Hematopoietic multipotent progenitor cell treated with erythropoietin and hydrocortisone succinate and interleukin-3 and kit ligand, for 6 days (in vitro differentiated cells): ENCODE measurements at places on chromosomes 16 and 17.

GRCh38 chr17:31293581-31293980 lies 3.5 kb downstream of the OMG start:
- DNase-seq = no peak

- no peak for DNase-seq
Observed at GRCh38 chr16:27717726-27718125, 167.8 kb downstream of the KATNIP start.

- no peak for DNase-seq
Observed at GRCh38 chr17:28255616-28256015, 63.4 kb upstream of the TMEM97 start.

DNA sequence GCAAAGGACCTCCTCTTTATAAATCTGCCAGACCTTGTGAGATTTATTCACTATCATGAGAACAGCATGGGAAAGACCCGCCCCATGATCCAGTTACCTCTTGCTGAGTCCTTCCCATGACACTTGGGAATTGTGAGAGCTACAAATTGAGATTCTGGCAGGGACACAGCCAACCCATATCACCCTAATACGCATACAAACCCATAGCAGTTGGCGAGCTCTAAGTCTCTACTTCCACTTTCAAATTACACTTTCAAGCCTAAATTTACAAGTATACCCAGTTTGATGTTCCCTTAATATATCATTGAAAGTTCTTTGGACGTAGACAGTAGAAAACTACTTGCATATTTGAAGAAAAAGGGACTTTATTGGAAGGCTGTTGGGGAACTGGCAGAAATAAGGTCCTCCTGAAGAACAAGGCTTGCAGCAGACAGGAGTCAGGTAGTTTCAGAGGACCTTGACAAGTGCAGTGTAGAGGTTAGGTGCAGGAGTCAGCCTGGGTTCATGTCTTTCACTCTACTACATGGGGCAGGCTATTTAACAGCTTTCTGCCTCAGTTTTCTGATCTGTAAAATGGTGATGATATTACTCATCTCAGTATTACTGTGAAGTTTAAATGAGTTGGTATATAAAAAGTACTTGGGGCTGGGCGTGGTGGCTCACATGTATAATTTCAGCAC lies 107.9 kb upstream of the EEF2KMT start:
- DNase-seq = no peak

DNA sequence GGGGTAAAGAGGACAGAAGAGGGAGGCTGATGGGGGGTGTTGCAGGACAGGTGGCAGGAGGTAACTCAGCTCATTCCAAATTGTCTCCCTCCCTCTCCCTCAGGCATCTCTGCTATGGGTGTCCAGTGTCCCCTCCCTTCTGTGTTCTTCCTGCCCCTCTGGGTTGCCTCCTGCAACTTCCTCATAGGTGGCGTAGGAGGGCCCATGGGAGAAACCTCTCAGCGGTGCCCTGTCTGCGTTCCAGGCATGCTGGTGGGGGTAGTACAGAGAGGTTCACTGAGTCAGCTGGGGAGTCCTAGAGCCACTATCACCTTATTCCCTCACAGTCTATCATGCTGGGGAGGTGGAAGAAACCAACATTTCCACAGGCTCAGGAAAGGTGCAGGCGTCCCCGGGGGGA lies 14.7 kb upstream of the ODF4 start:
- DNase-seq = peak; percentile 38

GRCh38 chr16:66378741-66379570 lies 12.5 kb downstream of the CDH5 start:
- no peak for DNase-seq

GRCh38 chr17:77281904-77282367 lies 141.2 kb downstream of the SEC14L1 start:
- DNase-seq = no peak

GRCh38 chr17:5097101-5097834 lies 14.4 kb downstream of the ZNF232 start:
- no peak for DNase-seq

GRCh38 chr17:44362949-44363612 lies 572 bp downstream of the FAM171A2 start:
- DNase-seq = peak; percentile 42

- DNase-seq = no peak
Observed at GRCh38 chr16:1990101-1990350, 256 bp downstream of the SYNGR3 start.

DNA sequence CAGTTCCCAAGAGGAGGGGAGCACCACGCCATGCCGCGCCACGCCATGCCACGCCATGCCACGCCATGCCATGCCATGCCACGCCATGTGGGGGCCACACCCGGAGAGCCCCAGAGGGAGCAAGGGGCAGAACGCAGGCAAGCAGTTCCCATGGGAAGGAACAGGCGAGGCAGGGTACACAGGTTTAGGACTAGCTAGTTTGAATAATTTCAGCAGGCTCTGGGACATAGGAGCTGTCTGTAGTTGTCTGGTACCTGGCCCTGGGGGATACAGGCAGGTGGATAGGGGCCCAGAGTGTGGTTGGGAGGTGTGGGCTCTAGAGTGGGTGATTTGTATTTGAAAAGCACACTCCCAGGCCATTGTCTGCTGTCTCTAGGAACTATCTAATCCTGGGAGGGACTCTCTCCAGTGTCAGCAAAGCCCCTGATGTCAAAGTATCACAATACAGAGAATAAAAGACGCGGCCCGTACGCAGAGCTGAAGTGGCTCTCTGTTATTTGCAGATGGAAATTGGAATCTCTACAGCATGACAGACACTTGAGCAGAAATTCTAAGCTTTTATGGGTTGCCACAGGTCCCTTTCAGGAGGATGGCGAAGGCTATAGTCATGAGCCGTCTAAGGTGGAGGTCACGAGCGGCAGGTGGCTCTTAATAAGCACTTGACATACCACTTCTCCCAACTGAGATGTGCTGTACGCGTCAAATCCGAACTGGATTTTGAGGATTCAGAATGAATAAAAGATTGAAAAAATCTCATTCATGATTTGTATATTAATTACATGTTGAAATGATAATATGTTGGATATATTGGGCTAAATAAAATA lies 220.8 kb upstream of the TNRC6C start:
- DNase-seq = no peak

DNA sequence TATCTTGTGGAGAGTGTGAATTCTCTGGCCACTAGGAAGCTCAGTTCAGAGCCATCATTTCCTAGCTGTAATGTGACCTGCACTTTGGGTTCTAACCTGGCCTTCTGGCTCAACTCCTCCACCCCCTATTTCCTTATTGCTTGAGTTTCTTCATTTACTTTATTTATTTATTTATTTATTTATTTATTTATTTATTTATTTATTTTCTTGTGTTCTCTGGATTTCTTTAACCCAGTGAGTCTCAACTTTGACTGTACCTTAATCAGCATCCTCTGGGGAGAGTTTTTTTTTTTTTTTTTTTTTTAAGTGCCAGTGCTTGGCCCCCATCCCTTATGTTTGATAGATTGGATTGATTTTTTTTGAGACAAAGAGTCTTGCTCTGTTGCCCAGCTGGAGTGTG lies 18.1 kb downstream of the EPN2 start:
- DNase-seq = no peak

DNA sequence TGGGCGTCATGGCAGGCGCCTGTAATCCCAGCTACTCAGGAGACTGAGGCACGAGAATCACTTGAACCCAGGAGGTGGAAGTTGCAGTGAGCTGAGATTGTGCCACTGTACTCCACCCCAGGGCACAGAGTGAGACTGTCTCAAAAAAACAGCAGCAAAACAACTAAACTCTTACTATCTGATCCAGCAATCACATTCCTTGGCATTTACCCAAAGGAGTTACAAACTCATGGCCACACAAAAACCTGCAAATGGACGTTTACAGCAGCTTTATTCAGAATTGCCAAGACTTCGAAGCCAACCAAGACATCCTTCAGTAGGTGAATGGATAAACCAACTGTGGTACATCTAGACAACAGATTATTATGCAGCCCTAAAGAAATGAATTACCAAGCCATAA lies 4.0 kb downstream of the SIAH1 start:
- peak; percentile 45 for DNase-seq

GRCh38 chr16:68290450-68290849 lies 20.3 kb downstream of the SLC7A6OS start:
- DNase-seq = no peak

DNA sequence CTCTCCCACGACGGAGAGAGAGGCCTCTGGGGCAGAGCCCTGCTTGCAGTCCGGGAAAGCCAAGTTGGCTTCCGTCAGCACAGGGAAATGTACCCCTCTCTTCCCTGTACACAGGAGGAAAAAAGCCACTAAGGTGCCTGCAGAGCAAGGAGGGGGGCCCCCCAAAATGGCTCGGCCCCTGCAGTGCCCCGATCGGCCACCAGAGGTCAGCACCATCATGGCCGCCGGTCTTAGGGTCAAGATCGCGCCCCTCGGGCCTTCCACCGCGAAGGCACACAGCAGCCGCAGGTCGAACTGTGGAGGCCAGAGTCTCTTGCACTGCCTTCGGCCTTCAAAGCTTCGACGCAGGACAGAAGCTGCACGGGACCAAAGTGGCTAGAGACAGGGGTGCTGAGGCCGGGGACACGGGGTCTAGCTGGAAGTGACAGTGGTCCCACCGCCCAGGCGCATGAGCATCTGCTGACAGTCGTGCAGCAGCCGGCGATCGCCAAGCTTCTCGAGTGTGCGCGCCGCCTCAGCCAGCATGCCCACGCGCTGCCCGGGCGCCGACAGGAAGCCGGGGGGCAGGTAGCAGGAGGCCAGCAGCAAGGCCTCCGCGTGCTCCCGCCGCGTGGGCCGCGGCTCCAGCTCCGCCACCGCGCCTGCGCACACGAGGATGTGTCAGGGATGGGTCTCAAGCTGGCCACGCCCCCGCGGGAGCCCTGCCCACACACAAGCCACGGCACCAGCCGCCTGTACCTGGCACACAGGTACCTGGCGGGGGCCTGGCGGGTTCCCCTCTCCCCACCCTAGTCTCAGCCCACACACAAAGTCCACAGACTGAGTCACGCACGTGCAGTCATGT lies 24.4 kb downstream of the SREBF1 start:
- DNase-seq = peak; percentile 68

GRCh38 chr17:15143524-15143923 lies 121.6 kb downstream of the PMP22 start:
- DNase-seq = no peak

- DNase-seq = no peak
Observed at GRCh38 chr16:4933871-4934395, 3.0 kb downstream of the PPL start.

DNA sequence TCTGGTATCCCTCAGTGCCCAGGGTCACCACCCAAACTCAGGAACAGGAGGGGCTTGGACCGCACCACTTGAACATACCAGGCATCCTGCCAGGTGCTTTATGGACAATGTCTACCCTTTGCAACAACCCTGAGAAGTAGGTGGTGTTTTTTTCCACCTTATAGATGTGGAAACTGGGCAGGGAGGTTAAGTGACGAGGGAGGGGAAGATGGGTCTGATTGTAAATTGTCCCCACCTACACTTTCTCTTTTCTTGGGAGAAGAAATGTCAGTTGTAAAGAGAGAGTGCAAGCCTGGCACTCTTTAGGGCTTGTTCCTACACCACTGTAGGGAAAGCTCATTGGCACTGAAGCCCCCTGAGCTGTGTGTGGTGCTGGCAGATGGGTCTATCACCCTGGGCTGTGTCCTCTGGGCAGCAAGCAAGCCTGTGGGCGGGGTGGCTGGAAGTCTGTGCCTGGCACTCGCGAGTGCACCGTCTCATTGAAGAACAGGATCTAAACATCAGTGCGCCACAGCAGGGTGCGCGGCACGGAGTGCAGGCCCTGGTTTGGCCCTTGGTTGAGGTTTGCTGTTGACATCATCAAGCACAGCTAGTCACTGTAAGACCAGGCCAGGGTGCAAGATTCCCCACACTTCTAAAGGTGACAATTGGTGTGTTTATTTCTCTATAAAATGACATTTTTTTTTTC lies 15.1 kb downstream of the NOD2 start:
- no peak for DNase-seq

GRCh38 chr17:68599091-68599490 lies 2.1 kb downstream of the FAM20A start:
- DNase-seq = no peak

GRCh38 chr16:1461146-1461545 lies 13.7 kb downstream of the CLCN7 start:
- no peak for DNase-seq

- DNase-seq = no peak
Observed at GRCh38 chr17:47684025-47684424, 9.9 kb upstream of the TBKBP1 start.

GRCh38 chr16:81469710-81470535 lies 25.3 kb downstream of the CMIP start:
- peak; percentile 83 for DNase-seq

- DNase-seq = no peak
Observed at GRCh38 chr17:82435103-82435502, 15.4 kb downstream of the CYBC1 start.

DNA sequence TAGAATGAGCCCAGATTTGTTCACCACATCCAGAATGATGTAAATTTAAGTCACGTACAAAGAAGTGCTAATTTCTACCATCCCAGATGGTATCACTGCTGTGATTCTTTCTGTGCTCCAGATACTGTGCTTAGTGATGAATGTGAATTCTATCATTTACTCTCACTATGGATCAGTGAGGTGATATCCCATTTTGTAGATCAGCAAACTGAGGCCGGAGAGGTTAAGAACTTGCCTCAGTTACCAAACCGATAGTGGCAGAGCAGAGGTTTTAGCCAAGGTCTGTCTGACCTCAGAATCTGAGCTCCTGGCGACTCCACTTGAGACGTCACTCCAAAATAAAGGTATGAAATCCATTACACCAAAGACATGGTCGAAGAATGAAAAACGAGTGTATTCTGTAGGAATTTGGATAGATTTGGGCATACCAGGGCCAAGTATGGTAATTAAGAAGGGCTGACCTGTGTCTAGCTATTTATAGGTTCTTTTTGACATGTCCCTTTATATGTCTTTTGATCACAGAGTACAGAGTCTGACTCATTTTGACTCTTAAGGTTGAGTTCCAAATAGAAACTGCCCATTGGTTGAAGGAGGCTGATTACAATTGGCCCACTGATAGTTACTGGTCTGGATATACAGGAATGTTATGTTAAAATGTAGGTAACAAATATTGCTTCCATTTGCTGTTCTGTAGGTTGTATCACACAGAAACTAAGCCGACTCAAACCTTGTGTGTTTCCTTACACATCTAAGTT lies 10.0 kb downstream of the MAP2K6 start:
- no peak for DNase-seq

- DNase-seq = peak; percentile 56
Observed at GRCh38 chr17:31310260-31310659, 3.6 kb downstream of the EVI2B start.
